Anterior cingulate cortex (tissue), 58 donors: ENCODE measurements at places on chromosomes 3 and 15.

DNA sequence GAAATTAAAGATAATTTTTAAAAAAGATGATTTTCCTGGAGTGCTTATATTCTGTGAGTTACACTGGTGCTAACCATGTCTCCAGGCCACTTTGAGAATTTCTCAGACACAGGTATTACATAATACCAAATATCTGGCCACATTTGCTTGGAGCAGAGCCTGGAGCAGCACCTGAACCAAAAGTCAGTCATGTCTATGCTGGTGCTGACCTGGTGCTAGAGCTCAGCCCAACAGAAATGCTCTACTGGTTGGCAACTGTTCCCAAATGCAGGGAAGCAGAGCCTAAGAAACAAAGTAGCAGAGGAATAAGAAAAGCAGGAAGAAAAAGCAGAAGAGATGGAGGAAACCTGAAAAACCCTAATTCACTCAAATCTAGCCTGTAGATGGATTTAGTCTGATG is 135.7 kb upstream of the SLC7A14 start:
- DNase-seq = no peak

DNA sequence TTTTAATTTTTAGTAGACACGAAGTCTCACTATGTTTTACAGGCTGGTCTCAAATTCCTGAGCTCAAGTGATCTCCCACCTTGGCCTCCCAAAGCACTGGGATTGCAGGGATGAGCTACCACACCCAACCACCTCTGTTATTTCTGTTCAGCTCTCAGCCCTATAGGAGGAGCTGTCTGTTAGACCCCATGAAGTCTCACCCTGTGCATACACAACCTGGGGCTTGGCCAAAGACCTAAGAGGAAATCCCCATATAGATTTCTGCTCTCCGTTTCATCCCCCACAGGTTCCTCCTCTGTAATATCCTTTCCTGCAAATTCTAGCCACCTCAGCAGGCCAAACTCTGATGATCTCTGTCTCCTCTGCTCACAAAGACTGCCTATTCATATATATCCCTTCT is 56.6 kb upstream of the CTDSPL2 start:
- DNase-seq = no peak

DNA sequence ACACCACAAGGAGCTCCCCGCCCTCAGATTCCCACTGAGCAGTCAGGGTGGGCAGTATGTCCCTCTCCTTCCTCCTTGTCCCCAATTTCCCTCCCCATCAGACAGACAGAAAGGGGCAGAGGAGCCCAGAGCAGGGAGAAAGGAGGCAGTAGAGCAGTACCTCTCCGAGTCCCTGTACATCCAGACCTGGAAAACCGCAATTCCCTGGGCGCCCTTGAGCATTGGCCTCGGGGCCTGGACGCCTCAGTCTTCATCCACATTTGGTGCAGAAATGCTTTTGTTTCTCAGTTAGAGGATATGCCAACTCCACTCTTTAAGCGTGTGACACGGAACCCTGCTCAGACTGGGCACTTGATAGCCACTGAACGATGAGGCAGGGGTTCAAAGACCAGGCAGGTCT is 5.9 kb downstream of the ISG20 start:
- no peak for DNase-seq

GRCh38 chr15:70311821-70312220 is 214.1 kb upstream of the TLE3 start:
- DNase-seq = no peak

DNA sequence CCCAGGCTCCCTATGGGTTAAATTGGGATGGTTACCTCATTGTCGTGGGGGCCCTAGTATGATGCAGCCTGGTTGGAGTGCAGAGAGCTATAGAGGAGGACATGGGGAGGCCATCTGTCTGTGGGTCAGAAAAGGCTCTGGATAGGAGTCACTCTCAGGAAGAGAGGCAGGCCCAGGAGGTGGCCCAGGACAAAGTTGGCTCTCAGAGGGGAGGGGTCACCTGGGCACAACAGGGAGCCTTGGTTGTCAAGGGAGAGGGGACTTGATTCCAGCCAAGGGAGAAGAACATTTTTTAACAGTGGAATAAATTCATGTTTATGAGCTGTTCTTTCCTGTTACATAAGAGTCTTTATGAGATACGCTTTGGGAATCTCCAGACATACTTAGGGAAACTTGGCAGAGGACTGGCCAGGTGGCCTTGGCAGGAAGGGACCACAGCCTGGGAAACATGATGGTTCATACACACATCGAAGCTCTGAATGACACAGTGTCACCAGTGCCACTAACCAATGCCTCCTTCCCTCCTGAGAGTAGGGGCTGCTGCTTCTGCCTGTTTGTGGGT is 27.5 kb upstream of the LCTL start:
- DNase-seq = no peak

DNA sequence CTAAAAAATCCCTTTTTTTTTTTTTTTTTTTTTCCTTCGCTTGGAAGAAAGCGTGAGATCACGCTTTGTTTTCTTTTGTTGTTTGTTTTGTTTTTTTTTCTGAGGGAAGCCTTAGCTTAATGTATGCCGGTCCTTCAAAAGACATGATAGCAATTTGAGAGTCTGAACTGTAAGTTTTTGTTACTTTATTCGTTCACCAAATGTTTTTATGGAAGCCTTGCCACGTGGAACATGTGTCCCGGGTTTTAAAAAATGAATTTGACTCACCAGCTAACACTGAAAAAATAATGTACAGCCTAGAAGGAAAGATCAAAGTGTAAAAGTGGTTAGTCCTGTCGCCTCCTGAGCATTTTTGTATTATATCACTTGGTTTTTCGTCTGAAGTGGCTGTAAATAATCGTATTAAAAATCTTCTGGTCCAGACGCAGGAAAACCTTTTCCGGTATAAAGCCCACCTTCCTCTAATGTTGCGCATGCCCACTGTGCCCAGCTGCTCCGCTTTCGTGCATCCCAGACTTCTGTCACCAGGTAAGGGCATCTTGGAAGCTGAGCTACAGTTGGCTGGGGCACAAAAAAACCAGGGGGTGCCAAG is 795 bp upstream of the MYNN start:
- DNase-seq = peak; percentile 75

DNA sequence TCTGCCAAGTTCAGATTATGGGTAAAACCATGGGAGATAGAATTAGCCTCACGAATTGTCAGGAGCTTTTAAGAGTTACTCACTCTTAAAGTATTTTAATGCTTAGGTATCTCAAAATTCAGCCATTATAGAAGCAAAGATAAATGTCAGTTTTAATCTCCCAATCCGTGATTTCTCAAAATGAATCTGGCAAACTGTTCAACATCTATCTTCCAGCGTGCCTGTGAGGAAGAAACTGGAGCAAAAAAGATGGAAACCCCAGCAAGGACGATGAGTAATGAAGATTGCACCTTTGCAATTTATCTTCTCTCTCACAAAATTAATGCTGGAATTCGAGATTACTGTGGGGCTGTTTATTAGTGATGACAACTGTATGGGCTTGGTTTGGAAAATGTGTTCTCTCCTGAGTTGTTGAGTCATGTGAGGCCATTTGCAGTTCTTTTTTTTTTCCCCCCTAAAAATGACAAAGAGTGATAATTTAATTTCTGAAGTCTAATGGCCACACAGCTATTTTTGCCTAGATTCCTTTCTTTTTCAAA is 70.5 kb downstream of the PYDC2 start:
- no peak for DNase-seq

- DNase-seq = no peak
Measured at GRCh38 chr3:123818324-123818920, 65.7 kb downstream of the MYLK start.

GRCh38 chr15:41286665-41287333 is 45.6 kb downstream of the OIP5 start:
- DNase-seq = no peak
